AG09319 (cell line): ENCODE measurements at places on chromosomes 5 and 9.

GRCh38 chr5:90747175-90747574 is 188.6 kb downstream of the ADGRV1 start:
- DNase-seq, result no peak

- DNase-seq, result no peak
Measured at GRCh38 chr5:149731617-149732323, 1.7 kb downstream of the PPARGC1B start.

DNA sequence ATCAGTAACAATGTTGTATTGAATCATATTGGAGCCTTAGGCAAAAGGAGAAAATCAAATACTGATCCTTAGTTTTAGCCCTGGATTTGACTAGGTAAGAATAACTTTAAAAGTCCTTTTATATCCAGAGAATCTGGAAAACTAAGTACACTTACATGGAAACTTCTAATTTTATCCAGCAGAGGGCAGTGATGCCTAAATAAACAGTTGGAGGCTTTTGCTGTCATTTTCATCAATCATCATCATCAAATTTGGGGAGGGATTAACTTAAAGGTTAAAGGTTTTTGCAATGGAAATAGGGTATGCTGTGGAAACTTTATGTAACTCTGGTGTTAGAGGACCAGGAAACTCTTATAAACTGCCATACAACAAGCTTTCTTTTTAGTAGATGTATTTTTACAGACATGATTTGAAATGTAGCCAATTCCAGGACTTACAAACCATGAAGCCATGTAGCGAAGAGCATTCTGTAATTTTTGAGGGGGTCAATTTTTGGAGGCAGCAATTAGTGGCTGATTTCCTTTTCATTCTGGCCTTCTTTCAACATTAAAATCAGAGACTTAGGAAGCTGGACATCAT is 112.7 kb downstream of the OSTF1 start:
- DNase-seq, result no peak

GRCh38 chr9:96391021-96391765 is 7.7 kb upstream of the SLC35D2 start:
- DNase-seq, result no peak

GRCh38 chr5:138385660-138386059 is 33.2 kb downstream of the KDM3B start:
- no peak for DNase-seq

DNA sequence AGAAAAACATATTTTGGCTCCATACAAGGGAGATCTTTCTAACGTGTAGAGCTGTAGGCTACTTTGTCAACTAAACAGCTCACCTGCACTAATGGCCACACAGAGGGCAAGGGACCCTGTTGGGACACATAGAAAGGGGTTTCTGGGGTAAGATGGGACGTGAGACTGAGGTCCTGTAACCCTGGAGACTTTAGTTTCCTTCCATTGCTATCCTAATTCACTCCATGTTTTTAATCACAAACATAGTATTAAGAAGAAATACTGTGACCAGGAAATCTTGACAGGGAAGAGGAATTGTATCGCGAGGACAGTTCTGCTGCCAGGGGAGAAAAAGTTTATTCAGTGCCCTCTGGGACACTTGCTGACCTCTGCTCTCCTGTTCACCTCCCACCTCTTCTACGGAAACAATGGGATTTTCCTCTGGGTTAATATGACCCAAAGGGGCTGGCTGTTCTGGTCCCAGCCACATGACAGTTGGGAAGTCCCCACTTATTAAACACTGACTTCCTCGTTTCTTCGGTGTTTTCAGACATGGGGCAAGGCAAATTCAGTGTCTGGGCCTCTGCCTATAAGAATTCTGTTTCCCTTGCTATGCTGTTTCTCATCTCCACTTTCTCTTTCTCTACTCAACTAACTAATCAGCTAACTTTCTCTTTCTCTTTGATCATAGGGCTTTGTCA is 106.9 kb upstream of the SEMA6A start:
- DNase-seq, result no peak

DNA sequence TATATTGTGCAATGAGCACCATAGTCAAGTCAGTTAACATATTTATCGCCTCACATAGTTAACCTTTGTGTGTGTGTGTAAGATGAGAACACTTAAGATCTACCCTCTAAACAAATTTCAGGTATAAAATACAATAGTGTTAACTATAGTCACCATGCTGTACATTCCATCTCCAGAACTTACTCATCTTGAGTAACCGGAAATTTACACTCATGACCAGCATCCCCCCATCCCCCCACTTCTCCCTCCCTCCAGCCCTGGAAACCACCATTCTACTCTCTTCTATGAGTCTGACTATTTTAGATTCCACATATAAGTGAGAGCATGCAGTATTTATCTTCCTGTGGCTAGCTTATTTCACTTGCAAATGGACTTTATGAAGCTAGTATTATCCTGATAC is 40.3 kb downstream of the ZNF354A start:
- DNase-seq, result no peak

DNA sequence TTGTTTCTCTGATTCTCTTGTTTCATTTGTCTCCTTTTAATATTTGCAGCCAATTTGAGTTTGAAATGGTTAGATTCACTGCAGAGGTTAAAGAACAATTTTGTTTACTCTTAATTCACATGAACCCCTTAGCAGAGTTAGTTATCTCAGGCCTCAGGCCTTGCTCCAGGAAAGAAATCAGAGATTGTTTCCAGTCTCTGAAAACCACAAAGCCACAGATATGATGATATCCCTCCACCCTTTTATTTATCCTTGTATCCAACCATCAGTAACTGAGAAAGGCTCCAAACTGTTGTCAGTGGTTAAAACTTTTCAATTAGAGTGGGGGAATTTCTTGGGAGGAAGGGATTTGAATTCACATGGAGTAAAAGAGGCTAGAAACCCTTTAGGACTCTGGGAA is 406.0 kb upstream of the DMAC1 start:
- no peak for DNase-seq

DNA sequence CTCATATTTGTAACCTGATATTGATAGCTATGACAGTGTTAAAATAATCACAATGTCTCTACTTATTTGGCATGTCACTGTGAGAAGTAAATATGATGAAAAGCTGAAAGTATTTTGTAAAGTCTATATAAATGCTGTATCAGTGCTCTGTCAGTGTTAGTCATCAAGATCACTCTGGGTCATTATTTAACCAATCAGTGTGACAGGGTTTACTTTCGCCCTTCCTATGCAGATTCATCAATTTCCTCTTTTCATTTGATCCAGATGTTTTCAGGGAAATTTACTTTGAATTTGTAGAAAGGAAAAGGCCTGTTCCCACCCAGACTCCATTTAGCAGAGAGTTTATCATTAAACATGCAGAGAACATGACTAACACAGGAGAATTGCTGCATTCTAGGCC is 9.9 kb upstream of the PCSK5 start:
- no peak for DNase-seq

- DNase-seq, result no peak
Measured at GRCh38 chr5:6567835-6568234, 65.0 kb downstream of the NSUN2 start.

- DNase-seq, result no peak
Measured at GRCh38 chr5:153974131-153974812, 64.4 kb downstream of the FAM114A2 start.

DNA sequence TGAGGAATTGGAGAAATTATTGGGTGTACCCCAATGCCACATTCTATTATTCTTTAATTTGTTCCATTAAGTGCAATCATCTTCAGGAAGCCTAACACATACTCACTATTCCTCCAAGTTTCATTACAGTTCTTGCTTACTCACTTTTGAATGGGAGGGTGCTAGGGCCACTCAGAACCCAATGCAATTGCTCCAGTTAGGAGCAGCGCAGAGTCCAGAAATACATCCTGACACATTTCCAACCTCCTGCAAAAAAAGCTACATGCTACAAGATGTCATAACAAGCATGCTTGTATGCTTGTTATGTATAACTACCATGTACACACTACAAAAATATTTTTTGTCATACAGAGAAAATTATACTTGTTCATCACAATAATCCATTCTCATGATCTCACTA is 27.8 kb downstream of the NFIB start:
- DNase-seq, result no peak

DNA sequence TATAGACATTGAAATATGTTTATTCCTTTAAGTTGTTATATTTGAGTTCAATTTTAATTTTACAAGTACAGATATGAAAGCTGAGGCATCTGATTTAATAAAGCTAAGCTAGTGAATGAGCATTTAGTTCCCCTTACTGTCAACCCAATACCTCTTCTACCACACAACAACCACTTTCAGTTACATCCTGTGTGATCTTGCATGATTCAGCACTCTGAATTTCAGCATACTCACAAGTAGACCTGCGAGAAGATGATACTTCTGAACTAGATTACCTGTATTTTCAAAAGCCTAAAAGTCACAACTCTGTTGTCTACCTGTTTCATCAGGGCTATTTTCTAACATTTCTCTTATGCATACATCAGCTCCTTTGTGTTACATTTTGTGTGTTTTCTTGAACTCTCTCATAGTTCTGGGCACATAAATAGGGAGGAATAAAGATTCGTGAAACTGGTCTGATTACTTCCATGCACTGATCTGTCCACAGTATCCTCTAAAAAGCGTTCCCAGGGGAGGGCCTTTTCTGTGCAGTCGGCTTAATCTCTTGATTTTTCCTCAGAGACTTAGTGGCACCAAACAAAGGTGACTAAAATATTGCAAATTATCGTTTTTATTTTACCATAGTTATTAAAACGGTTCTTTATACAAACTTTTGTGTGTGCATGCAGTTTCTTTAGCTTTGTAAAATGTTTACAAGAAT is 2025.5 kb upstream of the NUDT12 start:
- no peak for DNase-seq

- DNase-seq, result no peak
Measured at GRCh38 chr5:119878712-119879111, 249.4 kb downstream of the FAM170A start.

GRCh38 chr5:178461004-178461730 is 129.0 kb downstream of the COL23A1 start:
- no peak for DNase-seq

GRCh38 chr9:893115-893514 is 51.6 kb downstream of the DMRT1 start:
- no peak for DNase-seq

DNA sequence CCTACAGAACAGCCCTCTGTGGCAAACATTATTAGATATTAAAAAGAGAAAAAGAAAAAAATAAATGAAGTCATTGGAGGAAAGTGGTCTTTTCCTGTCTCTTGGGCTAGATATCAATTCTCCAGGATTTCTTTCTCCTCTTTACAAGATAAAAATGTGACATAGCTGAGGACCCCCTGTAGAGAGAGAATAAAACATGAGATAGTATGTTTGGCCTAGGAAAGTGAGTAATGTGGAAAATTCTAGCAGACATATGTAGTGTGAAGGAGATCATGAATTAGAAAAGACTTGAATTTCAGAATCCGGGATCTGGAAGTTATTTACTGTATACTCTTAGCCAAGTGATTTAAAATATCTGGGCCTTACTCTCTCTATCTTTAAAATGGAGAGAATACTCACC is 823.1 kb downstream of the TLR4 start:
- no peak for DNase-seq

GRCh38 chr5:158695595-158696330 is 404.0 kb downstream of the EBF1 start:
- DNase-seq, result peak; percentile 62

DNA sequence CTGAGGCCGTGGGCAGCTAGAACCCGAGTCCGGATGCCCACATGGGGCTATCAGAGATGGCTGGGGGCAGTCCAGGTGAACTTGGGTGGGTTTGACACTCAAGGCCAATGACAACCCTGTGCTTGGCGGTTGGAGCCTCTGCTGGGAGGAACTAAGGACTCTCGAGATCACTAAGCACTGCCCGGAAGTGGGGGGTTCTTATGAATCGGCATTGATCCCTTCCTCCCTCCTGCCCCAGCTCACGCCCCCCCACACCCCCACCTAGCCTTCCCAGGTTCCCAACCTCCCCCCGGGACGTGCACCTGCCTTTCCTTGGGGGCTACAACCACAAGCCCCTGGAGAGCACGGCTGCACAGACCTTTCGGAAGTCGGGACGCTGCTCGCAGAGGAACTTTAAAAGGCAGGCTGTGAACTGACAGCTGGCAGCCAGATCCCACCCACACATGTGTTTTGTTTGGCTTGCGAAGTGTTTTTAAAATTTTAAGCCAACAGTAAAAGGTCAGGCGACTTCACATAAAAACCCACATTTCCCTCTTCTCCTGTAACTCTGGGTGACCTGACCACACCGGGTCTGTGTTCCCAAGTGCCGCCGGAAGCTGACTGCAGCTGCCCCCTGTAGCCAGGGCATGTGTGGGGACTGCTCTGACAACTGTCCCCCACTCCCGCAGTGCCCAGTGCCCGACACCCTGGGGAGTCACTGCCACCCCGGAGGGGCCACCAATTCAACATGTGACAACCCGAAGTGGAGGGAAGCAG is 5.1 kb upstream of the RALGDS start:
- DNase-seq, result no peak

DNA sequence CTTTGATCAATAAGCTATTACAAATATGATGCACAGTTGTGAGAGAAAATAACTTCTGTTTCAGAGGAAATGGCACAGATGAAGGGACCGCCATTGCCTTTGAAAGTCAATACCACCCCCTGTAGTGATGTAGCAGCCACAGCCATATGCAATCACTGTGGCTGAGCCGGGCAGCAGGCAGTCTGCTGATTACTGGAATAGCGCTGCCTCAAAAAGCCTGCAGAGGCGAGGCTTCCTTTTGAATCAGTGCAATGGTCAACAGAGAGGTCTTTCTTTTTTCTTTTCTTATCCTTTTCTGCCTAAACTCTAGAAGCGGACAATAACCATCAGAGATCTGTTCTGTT is 265.1 kb upstream of the TAS2R1 start:
- DNase-seq, result no peak

DNA sequence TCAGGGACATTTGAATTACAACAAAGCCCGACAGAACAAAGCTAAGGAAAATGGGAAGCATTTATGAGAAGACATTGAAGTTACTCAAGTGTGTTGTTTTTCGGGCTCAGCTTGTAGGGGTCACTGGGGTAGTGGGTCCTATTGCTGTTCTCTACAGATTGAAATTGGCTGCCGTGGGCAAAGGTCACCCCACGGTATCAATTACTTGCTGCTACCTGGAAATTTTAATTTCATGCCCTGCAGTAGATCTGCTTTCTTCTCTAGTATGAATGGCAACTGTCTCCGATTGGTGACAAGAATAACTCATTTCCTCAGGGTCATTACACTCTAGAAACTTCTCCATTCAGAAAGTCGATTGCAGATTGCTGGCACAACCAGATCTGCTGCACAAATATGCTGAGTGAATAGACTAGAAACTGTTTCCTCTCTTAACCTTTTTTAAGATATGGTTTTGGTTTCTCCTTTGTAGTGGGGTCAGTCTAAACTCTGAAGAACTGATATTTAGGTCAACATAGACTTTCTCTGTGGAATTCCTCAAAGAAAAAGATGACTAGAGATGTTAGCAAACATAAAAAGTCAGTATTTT is 454.1 kb downstream of the ARHGEF28 start:
- DNase-seq, result no peak
